Astrocyte of the cerebellum (primary cell): ENCODE measurements at places on chromosomes 1 and 21.

GRCh38 chr1:98188774-98189173 lies 267.9 kb upstream of the DPYD start:
- no peak for DNase-seq

DNA sequence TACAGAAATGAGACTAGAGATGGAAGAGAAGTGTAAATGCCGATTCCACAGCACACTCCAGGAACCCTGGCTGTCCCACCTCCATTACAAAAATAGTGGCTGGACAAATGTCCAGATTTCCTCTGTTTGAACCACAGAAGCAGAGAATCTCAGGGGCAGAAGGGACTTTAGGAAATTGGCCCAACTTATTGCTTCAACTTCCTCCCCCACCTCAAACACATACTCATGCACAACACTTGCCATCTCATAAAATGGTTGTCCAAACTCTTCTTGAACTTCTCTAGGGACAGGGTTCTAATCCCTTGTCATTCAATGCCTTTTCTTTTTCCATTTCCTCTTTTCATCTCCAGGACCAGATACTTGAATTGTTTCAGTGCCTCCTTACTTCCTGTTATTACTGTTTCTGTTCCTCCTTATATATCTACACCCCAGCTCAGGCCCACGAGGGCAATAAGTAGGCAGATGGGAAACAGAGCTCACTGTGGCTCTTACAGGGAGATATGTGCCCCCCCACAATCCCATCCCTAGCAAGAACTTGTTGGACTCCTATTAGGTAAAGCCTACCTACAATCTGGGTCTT lies 8.5 kb upstream of the B4GALT3 start:
- no peak for DNase-seq

GRCh38 chr21:44917446-44918106 lies 3.1 kb downstream of the ITGB2 start:
- no peak for DNase-seq

GRCh38 chr1:42924851-42925760 lies 33.6 kb downstream of the SLC2A1 start:
- DNase-seq = no peak

- DNase-seq = no peak
Observed at GRCh38 chr1:153985941-153986761, at the start of gene RAB13. RAB13 (minus strand) TSS chr1:153986339; CDS start chr1:153986236, 103 bp downstream.

- DNase-seq = no peak
Observed at GRCh38 chr1:3284691-3285090, 169.8 kb upstream of the ARHGEF16 start.

- DNase-seq = no peak
Observed at GRCh38 chr1:189350983-189351616, 1126.6 kb downstream of the BRINP3 start.

- no peak for DNase-seq
Observed at GRCh38 chr21:41045534-41046268, 122.3 kb upstream of the BACE2 start.

GRCh38 chr1:168085401-168085872 lies 51.3 kb downstream of the GPR161 start:
- peak; percentile 11 for DNase-seq

DNA sequence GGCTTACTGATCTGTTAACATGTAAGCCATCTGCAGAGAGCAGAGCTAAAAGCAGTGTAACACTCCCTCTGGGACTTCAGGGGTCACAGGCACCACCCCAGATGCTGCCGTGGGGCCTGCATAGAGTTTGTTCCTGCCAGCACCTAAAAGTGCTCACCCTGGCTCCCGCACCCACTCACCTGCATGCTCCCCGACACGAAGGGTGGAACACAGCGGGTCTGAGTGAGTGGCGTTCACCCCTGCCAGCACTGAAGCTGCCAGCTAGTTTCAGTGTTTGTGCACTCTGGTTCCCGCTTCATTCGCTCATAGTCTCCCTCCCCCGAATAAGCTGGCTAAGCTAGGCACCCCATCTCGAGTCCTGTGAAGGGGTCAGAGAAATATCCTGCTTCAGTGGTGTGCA lies 1681.0 kb downstream of the NCAM2 start:
- DNase-seq = no peak

DNA sequence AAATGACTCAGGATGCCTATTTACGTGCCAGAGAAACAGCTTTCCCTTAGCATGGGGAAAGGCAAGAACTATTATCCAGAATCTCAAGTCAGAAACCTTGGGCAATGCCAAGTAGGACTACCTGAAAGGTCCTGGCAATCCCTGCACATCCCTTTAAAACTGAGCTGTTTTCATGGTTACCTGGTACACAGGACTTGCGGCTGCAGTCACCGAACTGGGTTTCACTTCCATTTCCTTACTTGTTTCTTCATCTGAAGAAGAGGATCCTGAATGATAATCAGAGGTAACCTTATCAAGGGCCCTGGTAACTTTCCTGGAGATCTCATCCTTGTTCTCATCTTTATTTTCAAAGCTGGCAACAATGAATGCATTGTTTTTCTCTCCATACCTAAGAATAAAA lies 14.3 kb downstream of the BTG3 start:
- DNase-seq = no peak

DNA sequence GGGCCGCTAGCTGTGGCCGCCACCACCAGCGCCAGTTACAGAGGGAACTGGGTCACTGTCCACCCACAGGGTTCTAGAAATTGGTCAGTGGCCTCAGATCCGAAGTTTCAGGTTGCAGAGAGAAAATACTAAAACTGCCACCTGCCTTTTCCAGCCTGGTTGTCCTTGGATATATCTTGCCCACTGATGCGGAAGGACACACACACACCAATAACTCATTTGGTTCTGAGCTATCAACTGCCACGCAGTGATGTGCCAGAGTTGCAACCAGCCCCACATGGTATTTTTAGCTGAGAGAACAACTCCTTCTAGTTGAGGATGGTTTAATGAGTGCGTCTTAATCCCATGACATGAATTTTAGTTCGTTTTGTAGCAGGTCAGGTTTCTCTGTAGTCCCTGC lies 68.1 kb downstream of the SH3BGR start:
- DNase-seq = no peak

DNA sequence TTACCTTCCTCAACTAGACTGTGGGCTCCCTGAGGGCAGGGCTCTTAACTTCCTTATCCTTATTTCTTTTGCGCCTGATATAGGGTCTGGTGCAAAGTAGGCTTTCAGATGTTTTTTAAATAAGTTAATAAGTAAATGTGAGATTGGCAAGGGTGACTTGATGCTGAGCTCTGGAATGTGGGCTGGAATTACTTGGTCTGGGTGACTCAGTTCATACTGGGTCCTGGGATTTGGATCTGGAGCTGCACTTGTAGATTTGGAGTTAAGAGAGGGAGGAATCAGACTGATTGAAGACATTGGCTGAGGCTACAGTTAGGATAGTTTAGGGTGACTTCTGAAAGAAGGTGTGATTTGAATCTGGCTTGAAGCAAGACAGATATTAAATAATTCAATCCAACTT lies 190.9 kb downstream of the GIPC2 start:
- DNase-seq = no peak

GRCh38 chr1:59389847-59390246 lies 93.0 kb downstream of the FGGY start:
- no peak for DNase-seq

DNA sequence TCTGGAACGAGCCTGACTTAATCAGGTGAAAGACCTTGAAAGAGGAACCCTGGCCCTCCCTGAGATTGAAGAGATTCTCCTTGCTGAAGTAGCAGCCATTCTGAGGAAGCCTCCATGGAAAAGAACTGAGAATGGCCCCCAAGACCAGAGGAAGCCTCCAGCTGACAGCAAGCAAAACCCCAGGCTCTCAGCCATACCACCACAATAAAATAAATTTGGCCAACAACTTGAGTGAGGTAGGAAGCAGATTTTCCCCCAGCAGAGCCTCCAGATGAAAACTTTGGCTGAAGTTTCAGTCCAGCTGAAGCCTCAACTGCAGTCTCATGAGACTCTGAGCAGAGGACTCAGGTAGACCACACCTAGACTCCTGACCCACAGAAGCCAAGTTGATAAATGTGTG lies 34.0 kb upstream of the SLAMF9 start:
- DNase-seq = no peak

- peak; percentile 80 for DNase-seq
Observed at GRCh38 chr1:115426231-115426771, 88.3 kb upstream of the NGF start.

DNA sequence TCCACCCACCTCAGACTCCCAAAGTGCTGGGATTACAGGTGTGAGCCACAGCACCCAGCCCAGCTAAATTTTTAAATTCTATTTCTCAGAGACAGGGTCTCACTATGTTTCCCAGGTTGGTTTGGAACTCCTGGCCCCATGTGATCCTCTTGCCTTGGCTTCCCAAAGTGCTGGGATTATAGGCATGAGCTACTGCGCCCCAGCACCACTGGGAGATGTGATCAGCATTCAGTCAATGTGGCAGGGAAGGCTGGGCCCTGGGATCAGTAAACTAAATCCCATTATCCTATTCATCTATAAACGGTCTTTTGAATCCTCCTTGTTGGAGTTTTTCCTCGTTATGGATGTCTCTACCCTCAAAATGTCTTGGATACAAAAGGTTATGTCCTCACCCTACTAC lies 113.5 kb downstream of the PGBD5 start:
- no peak for DNase-seq

DNA sequence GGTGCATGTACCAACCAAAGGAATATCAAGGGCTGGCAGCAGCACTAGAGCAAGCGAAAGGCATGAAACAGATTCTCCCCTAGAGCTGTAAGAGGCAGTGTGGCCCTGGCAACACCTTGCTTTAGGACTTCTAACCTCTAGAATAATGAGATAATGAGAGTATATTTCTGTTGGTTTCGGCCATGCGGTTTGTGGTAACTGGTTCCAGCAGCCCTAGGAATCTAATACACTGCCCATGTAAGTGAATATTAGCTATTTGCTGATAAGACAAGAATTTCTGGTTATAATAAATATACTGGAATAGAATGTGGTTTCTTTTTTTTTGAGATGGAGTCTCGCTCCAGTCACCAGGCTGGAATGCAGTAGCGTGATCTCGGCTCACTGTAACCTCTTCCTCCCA lies 199.4 kb downstream of the GABPA start:
- DNase-seq = peak; percentile 57

DNA sequence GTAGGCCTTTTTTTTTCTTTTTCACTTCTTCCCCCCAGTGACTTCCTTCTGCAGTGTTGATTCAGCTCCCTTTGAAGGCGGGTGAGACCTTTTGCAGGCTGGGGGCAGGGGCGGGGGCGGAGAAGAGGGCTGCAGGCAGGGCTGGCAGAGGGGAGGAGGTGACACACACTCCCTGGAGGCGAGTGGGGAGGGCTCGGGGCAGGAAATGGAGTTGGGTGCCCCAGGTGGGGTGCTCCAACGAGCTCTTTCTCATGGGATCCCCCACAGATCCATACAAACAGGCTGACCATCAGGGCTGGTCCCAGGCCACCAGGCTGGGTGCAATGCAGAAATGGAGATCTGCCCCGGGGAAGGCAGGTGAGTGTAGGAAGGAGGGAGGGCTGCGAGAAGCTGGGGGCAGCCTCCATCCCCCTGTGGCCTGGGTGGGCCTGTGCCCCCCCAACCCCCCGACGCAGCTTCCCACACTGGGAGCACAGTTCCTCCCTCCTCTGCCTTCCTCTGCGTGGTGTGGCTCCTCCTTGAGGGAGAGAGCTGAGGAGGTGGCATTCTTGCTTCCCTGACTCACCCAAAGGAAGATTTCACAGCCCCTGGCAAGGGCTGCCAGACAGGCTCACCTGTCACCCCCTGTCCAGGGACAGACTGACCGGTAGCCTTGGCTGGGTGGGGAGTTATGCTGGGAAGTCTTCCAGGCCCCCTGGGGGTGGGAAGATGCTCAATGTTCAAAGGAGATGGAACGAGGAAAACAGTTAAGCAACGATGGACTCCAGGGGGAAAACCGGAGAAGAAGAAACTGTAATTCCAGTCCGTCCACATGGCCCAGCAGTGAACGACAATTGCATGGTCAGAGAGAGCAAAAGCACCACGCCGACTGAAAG lies 7.1 kb upstream of the ITGB2 start:
- DNase-seq = no peak

GRCh38 chr1:22796642-22797041 lies 86.0 kb downstream of the EPHB2 start:
- no peak for DNase-seq

DNA sequence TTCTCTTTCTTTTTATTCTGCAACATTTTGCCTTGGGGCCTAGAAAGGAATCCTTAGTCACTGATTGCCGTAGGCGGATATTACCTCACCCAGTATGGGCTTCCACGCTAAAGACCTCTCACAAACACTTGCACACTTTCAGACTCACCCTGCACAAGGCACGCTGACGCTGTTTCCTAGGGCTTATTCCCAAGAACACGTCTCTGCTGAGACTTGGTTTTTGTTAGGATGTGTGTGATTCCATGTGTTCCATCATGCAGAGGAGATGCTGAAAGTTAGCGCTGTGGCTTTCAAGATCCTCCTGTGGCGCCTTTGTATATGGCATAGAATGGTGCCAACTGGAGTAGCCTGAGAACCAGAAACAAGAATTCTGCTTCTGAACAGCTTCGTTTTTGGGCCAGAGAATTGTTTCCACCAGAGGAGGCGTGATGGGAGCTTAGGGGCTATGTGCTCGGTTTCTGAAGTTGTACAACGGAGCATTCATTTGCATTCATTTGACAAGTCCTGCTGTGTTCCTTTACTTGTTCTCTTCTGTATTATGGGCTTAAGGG lies 297.0 kb downstream of the DISC1 start:
- DNase-seq = peak; percentile 12

DNA sequence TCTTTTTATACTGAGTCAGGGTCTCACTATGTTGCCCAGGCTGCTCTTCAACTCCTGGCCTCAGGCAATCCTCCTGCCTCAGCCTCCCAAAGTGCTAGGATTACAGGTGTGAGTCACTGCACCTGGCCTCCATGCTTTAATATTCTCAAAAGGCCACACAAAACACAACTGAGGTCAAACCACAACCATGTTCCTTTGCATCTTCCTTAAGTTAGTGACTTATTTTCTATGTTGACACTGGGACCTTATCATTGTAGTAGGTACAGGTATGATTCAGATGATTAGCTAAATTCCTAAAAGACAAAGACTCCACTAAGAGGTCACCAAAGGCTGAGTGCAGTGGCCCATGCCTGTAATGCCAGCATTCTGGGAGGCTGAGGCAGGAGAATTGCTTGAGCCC lies 131.9 kb upstream of the ATP1B1 start:
- DNase-seq = no peak

DNA sequence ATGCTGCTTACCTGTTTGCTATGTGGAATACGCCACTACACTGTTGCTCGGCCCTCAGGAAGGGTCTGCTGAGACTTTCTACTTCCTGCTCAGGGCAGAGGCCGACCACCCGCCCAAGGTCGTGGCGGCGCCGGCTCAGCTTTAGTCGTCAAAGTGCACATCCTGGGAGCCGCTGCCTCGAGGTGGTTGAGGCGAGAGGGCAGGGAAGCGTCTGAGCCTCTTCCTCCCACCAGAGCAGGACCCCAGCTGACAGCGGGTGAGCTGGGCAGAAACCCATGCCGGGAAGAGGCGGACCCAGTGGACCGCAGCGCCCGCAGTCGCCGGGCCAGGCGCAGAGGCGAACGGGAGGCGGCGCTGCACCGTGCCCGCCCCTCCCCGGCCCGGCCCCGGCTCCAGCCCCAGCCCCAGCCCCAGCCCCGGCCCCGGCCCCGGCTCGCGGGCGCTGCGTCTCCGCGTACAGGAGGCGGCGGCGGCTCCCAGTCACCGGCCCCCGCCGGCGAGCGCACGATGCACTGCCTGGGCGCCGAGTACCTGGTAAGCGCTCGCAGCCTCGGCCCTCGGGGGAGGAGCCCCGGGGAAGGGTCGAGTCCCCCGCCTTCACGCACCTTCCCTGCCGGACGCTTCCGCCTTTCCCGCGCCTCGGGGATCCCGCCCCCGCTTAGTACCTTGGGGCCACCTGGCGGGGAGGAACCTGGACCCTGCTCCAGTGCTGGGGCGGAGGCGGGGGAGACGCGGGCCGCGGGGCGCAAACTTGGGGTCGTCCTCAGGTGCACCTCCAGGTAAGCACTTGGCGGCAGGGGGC lies at the start of gene SLC44A3:
TSS of gene SLC44A3 (plus strand) at position 413 of the 802 bp plus-strand sequence. CDS start at position 508, 95 bp downstream.
- DNase-seq = peak; percentile 11
